ENCODE measurements at places on chromosomes 3 and 15.

GRCh38 chr3:48852151-48852550, 4.5 kb upstream of the PRKAR2A start:
- no peak for DNase-seq

DNA sequence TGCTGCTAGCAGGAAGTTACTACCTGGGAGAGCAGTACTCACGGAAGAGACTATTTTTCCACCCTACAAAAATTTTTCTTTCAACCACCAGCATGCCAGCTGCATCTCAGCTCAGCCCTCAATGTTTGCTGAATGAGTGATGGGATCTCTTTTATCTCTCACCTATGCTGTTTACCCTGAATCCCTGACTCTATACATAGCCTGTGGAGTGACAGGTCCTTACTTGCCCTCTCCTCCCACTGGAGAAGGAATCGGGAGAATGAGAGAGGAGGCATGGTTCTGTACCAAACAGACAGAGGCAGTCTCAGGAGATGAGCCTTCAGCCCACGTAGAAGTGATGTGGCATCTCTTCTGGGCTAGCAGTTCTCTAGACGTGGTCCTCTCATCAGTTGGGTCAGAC, 6.7 kb upstream of the DGKG start:
- DNase-seq, result no peak

DNA sequence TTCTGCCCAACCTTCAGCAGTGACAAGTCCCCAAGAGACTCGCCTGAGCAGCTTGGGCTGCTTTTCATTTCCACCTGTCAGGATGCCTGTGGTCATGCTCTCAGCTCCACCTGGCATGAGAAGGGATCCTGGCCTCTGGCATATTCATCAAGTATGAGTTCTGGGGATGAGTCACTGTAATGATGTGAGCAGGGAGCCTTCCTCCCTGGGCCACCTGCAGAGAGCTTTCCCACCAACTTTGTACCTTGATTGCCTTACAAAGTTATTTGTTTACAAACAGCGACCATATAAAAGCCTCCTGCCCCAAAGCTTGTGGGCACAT, 3.5 kb downstream of the MYD88 start:
- DNase-seq, result no peak

DNA sequence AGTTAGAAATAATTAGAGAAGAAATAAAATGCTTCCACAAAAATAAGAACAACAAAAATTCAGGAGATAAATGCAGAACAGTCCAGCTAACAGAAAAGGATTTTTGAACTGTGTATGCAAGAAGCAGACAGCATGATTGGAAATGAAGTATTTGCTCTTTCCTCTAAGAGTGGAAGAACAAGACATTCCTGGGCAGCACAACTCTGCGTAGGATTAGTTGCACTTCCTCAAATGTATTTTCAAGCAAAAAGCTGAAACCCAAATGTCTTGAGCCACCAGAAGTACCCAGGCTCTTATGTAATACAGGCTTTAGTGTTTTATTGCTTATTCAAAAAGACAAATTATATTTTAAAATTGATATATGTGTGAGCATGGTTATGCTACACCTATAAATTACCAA, 127.2 kb downstream of the ZBTB20 start:
- DNase-seq, result no peak

- no peak for DNase-seq
Measured at GRCh38 chr3:72155391-72156064, 370.6 kb upstream of the PROK2 start.

- DNase-seq, result no peak
Measured at GRCh38 chr3:27570421-27571106, 86.4 kb upstream of the SLC4A7 start.

DNA sequence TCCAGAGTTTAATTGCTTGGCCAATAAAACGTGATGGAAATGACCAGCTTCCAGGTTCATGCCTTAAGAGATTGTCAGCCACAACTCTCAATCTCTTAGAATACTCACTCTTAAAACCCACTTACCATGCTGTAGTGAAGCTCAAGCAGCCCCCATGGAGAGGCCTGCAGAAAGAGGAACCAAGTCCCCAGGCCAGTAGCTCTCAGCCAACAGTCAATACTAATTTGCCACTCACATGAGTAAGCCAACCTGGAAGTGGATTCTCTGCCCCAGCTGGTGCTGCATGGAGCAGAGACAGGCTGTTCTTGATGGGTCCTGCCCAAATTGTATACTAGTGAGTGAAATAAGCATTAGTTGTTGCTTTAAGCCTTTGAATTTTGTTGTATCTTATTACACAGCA, 155.9 kb downstream of the OXSM start:
- no peak for DNase-seq

Measured in activated CD4-positive, alpha-beta T cell treated with anti-CD3 and anti-CD28 coated beads for 36 hours (primary cell).